ENCODE measurements at places on chromosomes 12 and 14.

GRCh38 chr14:49052521-49052920 lies 533.7 kb downstream of the RPS29 start:
- no peak for DNase-seq

DNA sequence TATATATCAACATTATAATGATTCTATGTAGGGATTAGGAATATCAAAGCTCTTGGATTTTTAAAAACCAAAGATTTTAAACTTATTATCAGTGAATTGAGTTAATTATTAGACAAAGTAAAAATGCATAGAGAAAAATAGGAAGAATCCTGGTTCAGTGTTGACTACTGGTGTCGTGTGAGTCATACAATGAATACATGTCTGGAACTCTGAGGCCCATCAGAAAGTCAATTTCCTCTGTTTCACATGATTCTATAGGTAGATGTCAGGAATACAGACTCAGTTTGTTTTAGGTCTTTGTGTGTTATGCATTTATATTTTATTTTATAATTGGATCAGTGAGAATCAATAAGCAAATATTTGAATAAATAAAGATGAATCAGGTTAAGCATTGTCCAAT lies 84.5 kb upstream of the RTL1 start:
- no peak for DNase-seq

- DNase-seq: no peak
Measured at GRCh38 chr14:33432407-33433023, 493.8 kb downstream of the NPAS3 start.

GRCh38 chr14:95185033-95185766 lies 27.9 kb upstream of the DICER1 start:
- no peak for DNase-seq

Measured in CD4-positive, CD25-positive, alpha-beta regulatory T cell (primary cell).